ENCODE measurements at places on chromosomes 7 and 10.

DNA sequence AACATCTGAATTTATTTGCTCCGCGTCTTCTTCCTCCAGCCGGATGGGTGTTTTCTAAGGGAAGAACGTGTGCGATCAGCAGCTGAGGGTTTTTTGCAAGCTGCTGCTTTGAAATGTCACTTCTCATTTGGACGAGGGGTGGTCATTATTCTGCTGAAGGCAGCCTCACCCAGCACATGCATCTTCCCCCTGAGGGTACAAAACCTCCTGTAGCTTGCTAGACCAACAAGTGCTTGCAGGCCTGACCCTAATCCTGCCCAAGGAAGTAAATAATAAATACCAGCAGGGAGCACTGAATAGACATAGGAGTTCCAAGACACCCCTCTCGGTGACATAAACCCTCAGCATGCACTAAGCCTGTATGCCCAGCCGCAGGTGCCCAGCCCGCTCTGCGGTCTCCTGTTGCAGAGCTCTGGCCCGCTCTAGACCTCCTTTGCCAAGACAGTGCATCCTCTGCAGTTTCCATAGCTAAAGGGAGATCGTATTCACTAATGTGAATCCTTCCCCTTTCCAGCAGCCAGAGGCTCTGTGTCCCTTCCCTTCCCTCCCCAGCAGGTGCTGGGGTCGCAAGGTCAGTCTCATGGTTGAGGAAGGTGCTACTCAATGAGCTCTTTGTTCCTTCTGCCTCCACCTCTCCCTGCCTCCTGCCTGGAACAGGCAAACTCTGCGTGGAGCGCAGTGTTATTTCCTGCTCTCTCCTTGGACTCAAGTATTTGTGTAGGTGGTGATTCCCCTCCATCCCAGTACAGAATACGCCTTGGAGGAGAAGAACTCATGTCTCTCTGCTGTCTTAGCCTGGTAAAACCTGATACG, 36.6 kb downstream of the SBDS start:
- no peak for DNase-seq

- peak; percentile 29 for DNase-seq
Observed at GRCh38 chr7:73774923-73775322, 4.9 kb upstream of the CLDN3 start.

DNA sequence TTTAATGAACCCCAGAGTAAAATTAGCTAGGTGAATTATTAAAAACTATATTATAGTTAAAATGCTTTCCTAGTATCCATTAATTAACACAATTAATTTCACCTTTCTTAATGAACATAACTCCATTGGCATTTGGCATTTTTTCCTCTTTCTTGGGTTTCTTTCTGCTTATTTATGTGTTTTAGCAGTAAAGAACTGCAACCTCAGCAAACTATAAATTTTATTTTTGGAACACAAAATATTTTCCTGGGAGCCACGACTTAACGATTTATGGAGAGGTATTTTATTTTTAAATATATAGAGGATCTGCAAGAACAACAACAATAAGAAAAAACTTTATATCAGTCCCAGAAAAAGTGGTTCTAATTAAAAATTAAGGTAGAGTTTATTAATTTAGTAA, 447.4 kb upstream of the ETV1 start:
- no peak for DNase-seq

- DNase-seq = no peak
Observed at GRCh38 chr10:88861036-88861435, 9.4 kb upstream of the ANKRD22 start.

DNA sequence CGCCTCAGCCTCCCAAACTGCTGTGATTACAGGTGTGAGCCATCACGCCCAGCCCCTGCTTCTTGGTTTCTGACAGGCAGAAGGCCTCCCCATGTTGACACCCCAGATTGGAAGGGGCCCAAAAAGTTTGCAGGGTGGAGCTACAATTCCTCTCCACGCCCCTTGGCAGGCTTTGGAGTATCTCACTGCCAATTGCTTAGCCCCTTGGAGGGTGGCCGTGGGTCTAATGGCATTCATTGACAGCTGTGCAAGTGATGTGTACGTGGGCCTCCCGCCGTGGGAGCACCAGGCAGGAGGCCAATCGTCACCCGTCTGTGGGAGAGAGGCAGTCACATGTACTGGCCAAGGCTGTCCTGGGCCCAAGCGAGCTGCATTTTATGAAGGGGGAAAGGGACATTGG, 73.7 kb upstream of the PPIF start:
- no peak for DNase-seq

GRCh38 chr10:59900048-59900727, 6.2 kb downstream of the CCDC6 start:
- no peak for DNase-seq

All from mesenchymal stem cell (in vitro differentiated cells and primary cell).